ENCODE measurements at places on chromosomes 16 and 17.

- no peak for DNase-seq
Measured at GRCh38 chr17:28230011-28230410, 89.0 kb upstream of the TMEM97 start.

DNA sequence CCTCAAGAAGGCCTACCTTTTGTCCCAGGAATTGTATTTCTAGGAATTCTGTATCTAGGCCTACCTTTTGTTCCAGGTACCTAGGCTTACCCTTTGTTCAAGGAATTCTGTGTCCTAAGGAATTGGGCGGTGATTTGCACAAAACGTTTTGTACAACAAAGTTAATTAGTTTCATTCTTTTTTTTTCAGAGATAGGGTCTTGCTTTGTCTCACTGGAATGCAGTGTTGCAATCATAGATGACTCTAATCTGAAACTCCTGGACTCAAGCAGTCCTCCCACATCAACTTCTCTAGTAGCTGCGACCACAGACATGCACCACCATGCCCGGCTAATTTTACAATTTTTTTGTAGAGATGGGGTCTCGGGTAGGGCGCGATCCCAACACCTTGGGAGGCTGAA, 7.0 kb downstream of the CDR2L start:
- DNase-seq: no peak

DNA sequence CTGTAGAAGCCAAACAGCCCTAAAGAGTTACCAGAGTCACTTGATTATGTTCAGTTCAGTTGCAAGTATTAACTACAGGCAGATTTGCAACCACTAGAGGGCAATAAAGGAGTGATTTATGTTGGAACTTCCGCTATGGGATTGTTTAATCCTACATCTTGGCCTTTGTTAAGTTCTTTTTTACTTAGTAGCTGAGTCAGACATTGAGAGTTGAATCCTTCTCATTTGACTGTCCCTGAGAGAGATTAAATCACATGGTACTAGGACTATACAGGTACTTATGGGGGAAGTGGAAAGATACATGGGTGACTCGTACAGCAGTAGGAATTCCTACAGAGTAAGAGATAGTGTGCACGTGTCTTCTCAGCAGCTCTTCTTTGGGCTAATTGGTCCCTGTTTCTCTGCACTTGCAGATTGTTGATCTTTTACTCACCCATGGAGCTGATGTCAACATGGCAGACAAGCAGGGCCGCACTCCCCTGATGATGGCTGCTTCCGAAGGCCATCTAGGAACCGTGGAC, 40.3 kb downstream of the CYB561 start:
- no peak for DNase-seq

DNA sequence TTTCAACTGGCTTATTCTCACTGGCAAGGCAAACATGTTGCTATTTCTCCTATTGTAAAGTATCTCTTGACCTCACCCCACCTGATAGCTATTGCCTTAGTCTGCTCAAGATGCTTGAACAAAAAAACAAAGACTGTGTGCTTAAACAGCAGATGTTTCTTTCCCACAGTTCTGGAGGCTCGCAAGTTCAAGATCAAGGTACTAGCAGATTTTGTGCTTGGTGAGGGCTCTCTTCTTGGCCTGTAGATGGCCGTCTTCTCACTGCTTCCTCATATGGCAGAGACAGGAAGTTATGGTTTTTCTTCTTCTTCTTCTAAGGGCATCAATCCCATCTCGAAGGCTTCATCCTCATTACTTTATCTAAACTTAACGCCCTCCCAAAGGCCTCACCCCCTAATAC, 109.7 kb upstream of the CLEC3A start:
- no peak for DNase-seq

DNA sequence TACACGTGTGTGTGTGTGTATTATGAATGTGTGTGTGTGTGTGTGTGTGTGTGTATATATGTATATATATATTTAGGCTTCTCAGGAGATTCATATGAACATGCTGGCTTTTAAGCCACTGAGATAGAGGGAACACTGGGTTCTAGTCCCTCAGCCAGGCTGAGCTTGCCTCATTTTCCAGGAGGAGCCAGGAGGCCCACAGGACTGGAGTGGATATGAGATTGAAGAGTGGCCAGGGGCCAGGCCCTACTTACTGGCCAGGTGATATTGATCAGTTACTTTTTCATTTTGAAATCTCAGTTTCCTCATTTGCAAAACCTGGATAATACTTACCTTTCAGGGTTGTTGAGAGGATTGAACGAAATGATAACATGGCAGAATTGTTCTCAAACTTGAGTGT, 5.8 kb downstream of the PCTP start:
- no peak for DNase-seq

GRCh38 chr17:7224661-7225111, 4.9 kb downstream of the ACADVL start:
- DNase-seq: no peak

All from urinary bladder (tissue), 4 donors.